Uterine smooth muscle cell (primary cell): ENCODE measurements at places on chromosomes 5 and 9. TPM values are rescaled to one million over a fixed set of nuclear protein-coding genes. Genes with fewer than 3 reads are reported as not detected.

CCL27 gene
- 0.11 TPM in 1 of 2 replicates, not detected in the other for total RNA-seq

ABO gene
- total RNA-seq, result under 0.01 TPM in 1 of 2 replicates, not detected in the other

PCDHGB5 gene
- 16.2 and 25.0 TPM in 2 replicates for total RNA-seq

PANK3 gene
- 48.3 and 54.6 TPM in 2 replicates for total RNA-seq

THG1L gene
- 26.3 and 32.0 TPM in 2 replicates for total RNA-seq

NUTM2G gene
- not detected in 2 replicates for total RNA-seq

PCDHGB6 gene
- 2.4 and 2.9 TPM in 2 replicates for total RNA-seq

GMCL2 gene
- not detected in 2 replicates for total RNA-seq

PDE8B gene
- total RNA-seq, result 0.22 and 0.25 TPM in 2 replicates

TRMO gene
- 16.5 and 18.8 TPM in 2 replicates for total RNA-seq

LCP2 gene
- total RNA-seq, result 0.25 TPM in 1 of 2 replicates, not detected in the other

TRIM36 gene
- total RNA-seq, result 2.4 and 2.5 TPM in 2 replicates

SEMA4D gene
- total RNA-seq, result 0.55 and 0.62 TPM in 2 replicates

PHYHD1 gene
- 3.4 and 6.2 TPM in 2 replicates for total RNA-seq

SURF1 gene
- 21.5 and 25.6 TPM in 2 replicates for total RNA-seq

PNPLA7 gene
- total RNA-seq, result 0.55 and 1.00 TPM in 2 replicates
